ENCODE measurements at places on chromosomes 11 and 22.

DNA sequence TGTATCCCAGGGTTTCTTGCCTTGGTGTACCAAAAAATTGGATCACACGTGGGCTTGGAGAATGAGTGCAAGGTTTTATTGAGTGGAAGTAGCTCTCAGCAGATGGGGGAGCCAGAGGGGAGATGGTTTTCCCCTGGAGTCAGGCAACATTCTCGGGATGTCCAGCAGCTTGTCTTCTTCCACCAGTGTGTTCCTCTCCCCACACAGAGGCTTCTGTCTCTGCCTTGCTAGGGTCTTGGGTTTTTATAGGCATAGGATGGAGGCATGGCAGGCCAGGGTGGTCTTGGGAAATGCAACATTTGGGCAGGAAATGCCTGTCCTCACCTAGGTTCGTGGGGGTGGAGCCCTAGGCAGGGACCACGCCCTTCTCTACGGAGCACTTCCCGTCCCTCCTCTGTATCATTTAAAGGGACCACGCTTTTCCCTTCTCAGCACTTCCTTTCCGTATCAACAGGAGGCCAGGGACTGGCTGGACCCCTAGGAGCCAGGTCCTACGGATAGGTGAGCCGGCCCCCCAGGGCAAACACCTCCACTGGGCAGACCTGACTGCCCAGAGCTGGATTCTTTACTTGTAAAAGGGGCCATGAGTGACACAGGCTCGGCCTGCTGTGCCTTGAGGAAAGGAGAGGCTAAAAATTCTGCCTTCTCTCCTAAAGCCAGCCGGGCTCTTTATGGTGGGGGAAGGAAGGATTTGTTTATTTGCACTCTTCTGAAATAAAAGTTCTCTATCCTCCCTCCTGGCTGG lies 55.3 kb upstream of the CCDC188 start:
- DNase-seq, result peak; percentile 43

GRCh38 chr11:46353698-46354097 lies 6.4 kb downstream of the DGKZ start:
- DNase-seq, result no peak

DNA sequence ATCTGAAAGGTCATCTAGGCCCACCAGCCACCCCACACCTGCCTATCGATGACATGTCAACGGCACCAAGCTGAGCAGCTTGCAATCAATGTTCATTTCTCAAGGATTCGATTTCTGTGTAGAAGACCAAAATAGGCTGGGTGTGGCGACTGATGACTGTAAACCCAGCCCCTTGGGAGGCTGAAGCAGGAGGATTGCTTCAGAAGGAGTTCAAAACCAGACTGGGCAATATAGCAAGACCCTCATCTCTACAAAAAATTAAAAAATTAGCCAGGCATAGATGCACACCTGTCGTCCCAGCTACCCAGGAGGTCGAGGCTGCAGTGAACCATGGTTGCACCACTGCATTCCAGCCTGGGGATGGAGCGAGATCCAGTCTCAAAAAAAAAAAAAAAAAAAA lies 108.7 kb downstream of the MICAL3 start:
- no peak for DNase-seq

DNA sequence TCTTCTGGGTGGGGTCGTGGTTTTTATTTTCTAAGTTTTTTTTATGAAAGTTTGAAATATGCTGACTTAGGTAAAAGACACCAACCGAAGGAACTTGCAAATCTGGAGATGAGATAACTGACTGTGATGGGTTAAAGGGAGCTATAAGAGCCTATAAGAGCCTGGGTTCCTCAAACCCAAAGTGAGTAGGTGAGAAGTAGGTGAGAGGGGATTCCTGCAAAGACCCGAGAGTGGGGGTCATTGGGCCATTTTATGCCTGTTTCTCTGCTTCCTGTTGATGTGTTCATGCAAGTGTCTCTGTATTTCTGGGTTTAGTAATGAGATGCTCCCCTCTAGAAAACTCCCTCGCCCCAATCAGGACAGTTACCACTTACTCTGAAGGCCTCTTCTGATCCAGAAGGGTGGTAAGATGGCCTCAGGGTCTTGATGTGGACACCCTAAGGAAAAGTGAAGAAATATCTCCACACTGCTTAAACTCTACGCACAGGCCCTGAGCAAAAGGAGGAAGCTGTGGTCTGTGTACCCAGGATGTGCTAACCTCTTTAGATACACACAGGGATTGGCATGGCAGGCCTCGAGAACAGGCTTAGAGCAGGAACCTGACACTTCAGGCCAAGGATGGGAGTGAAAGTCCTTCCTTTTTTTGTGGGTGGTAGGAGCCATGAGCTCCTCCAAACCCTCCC lies 1.8 kb downstream of the FLI1 start:
- no peak for DNase-seq

GRCh38 chr11:120784566-120785251 lies 239.2 kb upstream of the TBCEL start:
- DNase-seq, result no peak

DNA sequence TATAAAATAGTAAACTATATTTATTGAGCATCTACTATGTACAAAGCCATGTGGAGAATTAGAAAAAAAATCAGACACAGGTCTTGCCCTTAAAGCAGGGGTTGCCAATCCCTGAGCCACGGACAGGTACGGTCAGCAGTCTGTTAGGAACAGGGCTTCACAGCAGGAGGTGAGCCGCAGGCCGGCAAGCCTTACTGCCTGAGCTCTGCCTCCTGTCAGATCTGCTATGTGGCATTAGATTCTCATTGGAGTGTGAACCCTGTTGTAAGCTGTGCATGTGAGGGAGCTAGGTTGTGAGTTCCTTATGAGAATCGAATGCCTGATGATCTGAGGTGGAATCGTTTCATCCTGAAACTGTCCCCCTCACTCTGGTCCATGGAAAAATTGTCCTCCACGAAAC lies 2.1 kb upstream of the RAG2 start:
- no peak for DNase-seq

GRCh38 chr11:19441288-19441687 lies 200.5 kb upstream of the E2F8 start:
- no peak for DNase-seq

- no peak for DNase-seq
Observed at GRCh38 chr11:70569996-70570692, 171.8 kb downstream of the CTTN start.

DNA sequence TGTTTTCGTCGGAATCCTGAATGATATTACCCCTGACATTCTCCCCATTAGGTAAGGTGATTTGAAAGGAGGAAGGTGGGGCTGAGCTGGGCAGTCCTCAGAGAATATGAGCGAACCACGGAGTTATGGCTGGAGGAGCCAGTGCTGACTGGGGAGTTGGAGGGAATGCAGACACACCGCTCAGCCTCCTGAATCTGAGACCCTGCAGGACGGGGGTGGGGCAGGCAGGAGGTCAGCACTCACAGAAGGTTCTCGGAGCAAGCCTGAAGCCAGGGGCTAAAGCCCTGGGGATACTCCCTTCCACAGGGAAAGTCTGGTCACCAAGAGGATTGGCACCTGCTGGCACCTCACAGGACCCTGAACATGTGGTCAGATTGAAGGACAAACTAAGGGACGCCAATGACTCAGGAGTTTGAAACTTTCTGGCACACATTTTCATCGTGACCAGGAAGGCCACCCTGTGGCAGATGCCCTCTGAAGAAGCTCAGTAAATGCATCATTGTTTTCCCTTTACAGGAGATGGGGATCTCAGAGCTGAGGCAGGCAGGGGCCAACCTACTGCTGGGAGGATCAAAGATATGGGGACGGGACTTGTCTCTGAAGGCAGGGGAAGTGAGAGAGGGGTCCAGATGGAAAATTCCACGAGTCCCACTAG lies 26.9 kb upstream of the FCHSD2 start:
- no peak for DNase-seq

DNA sequence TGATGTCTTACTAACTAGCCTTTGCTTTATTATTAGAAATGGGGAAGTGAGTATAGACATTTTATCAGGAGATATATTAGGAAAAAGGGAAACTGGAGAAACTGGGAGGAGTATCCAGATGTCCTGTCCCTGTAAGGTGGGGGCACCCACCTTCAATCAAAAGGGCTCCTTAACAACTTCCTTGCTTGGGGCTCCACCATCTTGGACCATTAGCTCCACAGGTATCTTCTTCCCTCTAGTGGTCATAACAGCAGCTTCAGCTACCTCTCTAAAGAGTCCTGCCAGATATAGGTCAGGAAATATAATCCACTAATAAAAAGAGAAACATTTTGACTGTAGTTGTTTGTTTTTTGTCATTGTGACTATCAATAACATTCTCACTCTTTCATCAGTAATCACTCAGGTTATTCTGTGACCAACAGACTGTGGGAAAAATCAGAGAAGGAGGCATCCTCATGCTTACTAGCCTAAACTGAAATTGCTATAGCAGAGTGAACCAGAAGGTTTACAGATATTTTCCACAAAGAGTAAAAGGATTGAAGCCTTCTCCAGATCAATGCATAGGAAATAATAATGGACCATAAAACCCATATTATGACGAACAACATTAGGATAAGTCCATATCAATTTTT lies 10.4 kb downstream of the OR51B4 start:
- peak; percentile 18 for DNase-seq

- DNase-seq, result no peak
Observed at GRCh38 chr11:77444261-77444660, 29.6 kb downstream of the PAK1 start.

DNA sequence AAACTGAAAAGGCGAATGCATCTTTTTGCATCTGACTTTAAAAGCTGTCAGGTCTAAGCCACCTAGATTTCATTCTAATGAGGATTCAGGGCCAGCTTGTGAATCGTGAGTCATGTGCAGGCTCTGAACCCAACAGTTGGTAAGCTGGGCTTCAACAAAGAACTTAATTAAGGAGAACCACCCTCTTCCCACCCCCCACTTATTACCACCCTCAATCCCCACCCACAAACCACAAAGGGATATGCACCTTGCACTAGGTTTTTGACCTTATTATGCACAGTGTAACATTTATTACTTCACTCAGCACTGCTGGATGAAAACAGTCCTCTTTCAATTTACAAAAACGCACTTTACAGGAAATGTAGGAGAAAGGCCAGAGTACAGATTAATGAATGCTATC lies 94.1 kb upstream of the LIN7C start:
- no peak for DNase-seq

GRCh38 chr22:47921906-47922305 lies 1159.5 kb downstream of the TBC1D22A start:
- DNase-seq, result no peak

- no peak for DNase-seq
Observed at GRCh38 chr22:49417833-49418232, 409.8 kb downstream of the BRD1 start.

- no peak for DNase-seq
Observed at GRCh38 chr11:47106798-47107411, 69.8 kb downstream of the ARFGAP2 start.

- no peak for DNase-seq
Observed at GRCh38 chr22:44023404-44024287, 456 bp upstream of the PARVB start.

DNA sequence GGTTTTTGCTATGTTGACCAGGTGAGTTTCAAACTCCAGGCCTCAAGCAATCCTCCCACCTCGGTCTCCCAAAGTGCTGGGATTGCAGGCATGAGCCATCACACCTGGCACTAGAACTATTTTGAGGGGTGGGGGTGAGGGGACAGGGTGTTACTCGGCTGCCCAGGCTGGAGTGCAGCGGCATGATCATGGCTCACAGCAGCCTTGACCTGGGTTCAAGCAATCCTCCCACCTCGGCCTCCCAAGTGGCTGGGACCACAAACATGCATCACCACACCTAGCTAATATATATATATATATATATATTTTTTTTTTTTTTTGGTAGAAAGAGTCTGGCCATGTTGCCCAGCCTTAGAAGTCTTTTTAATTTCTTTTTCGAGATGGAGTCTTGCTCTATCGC lies 17.1 kb upstream of the IFITM3 start:
- DNase-seq, result no peak

DNA sequence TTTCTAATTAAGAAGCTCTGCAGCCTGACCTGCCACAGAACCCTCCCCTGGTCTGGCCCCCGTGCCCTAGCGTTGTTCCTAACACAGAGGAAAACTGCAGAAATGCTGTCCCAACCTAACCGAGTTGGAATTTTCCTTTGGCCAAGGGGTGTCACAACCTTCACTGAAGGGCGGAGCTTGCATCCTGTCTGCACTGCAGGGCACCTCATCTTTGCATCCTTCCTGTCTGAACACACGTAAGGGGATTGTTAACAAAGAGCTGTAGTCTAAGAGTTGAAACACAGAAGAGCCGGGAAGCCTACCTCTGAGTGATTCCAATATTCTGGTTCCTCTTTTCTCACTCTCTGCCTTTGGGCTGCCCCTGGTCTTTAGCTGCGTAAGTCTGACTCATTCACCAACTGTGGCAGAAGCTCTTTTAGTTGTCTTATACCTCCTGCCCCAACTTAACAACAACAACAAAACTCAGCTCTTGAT lies 1.6 kb downstream of the DIXDC1 start:
- DNase-seq, result no peak

Measured in NCI-H510A treated with DMSO at 0.1 percent for 48 hours (cell line).